ENCODE measurements at places on chromosomes 12 and 14.

DNA sequence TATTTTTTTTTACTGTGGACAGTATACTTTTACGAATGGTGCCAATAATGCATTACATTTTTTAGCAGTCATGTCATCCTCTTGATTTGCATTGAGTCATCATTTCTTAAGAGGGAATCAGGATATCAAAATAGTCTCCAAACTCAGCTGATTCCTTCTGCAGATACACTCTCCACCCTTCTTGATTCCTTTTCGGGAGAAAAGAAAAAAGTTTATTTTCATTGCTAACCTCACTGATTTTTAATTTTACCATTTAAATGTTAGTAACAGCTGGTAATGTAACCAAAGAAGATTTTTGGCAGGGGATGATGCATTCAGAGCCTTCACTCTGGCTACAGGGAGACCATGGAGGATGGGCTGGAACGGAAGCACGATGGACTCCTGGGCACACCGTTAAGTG lies 47.5 kb downstream of the MRPL42 start:
- no peak for DNase-seq

GRCh38 chr12:101238306-101238705 lies 28.3 kb upstream of the SLC5A8 start:
- no peak for DNase-seq

DNA sequence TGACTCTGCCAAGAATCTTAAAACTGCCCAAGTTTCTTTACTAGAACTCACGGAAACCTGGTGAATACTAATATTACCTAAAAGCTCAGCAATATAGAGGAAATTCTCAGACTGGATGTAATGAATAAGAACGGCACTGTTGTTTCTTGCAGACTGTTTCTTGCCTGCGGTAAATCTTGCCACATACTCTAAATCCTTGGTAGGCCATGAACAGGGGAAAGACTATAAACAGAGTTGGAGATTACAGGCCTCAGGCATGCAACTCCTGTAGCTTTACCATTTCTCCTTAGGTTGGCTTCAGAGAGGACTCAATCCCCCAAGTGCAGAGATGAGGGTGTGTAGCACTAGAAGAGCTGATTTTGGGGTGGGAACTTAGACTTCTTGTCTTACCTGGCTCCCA lies 1.1 kb downstream of the ALDH6A1 start:
- no peak for DNase-seq

DNA sequence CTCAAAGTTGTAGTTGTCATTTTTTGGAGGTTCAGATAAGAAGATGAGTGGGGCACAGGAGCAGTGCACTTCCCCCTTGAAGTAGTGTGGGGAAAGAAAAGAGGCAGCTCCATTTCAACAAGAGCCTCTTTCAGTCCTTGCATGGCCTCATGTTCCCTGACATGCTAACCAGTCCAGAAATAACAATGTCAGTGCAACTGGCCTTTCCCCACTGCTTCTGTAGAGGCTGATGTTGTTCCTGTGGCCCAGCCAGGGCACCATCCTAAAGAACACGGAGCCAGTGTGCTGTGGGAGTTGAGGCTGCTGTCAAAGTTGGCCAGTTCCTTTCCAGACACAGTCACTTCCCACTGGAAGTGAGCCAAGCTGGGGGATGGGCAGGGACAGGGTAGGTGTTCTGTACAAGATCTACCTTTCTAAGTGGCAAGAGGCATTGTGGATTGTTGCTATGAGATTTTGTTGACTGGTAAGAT lies 77.7 kb upstream of the SLC38A2 start:
- no peak for DNase-seq

GRCh38 chr12:57535764-57536596 lies 11.0 kb downstream of the DCTN2 start:
- DNase-seq = no peak

- DNase-seq = no peak
Measured at GRCh38 chr12:106971065-106971464, 15.4 kb downstream of the TMEM263 start.

DNA sequence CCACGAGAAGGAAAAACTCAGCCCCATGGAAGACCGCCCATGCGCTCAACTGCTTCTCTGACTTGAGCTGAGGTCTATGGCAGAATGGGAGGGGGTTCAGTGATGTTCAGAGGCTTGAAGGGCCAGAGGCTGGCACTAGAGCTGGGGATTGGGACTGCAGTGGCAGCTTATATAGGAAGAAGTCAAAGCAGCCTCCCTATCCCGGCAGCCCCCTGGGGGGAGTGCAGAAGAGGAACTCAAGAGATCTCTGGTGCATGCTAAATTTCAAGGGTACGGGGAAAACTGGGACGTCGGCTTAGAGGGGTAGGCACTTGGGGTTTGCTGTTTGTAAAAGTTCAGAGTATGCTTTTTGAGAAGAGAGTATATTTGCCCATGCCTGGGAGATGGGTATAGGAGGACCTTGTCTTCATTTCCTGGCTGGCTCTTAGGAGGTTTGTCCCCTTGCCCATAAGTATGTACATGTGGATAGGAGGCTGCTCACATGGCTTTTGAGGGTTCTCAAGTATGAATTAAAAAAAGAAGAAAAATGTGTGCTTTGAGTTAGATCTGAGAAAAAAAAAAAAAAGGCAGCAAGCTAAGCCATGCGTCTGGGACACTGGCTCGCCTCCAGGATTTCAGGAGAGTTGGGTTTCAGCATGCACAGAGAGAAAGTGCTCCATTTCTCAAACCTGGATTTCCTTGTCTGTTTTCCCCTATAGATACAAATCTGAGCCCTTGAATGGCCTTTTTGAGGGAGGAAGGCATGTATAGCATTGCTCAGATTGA lies 3.2 kb upstream of the MEG3 start:
- no peak for DNase-seq

- DNase-seq = peak; percentile 20
Measured at GRCh38 chr12:76272287-76272686, 75.9 kb downstream of the BBS10 start.

DNA sequence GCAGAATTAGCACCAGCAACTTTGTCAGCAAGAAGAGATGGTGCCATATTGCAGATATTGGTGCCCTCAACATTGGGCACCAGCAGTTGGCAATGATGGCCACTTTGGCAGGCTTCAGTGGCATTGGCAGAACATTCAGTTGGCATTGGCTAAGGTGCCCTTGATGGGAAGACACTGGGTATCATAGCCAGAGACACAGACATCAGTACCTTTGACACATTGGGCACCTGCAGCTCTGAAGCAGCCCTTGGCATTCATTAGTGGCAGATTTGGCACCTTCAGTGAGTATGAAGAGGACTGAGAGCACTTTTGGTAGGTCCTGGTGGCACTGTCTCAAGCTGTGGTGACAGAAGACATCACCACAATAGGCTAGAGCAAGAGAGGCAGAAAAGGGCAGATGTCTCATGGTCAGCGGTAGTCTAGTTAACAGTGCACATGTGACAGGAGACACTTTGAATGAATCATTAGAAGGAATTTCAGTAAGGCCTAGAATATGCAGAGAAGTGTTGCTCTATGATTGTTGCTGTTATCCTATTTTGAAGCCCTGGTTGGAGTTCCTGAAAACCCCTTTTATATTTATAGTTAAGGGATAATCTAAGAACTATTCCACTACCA lies 422.2 kb downstream of the APAF1 start:
- DNase-seq = no peak

DNA sequence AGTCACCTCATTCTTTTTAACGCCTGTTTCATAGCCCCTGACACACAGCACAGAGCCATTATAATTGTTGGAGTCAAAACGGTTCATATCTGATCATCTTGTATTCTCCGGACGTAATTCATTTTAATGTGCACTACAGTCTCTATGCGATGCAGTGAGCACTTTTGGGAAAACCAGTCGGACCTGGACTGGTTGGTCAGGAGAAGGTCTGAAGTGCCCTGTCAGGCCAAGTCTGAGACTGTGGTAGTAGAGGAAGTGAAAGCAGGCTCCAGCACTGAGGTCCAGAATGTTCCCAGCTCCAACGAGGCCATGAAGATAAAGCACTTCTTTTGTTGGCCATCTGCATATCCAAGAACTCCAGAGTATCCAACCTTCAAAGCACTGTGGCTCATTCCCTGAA lies 117.1 kb upstream of the NCOR2 start:
- no peak for DNase-seq

DNA sequence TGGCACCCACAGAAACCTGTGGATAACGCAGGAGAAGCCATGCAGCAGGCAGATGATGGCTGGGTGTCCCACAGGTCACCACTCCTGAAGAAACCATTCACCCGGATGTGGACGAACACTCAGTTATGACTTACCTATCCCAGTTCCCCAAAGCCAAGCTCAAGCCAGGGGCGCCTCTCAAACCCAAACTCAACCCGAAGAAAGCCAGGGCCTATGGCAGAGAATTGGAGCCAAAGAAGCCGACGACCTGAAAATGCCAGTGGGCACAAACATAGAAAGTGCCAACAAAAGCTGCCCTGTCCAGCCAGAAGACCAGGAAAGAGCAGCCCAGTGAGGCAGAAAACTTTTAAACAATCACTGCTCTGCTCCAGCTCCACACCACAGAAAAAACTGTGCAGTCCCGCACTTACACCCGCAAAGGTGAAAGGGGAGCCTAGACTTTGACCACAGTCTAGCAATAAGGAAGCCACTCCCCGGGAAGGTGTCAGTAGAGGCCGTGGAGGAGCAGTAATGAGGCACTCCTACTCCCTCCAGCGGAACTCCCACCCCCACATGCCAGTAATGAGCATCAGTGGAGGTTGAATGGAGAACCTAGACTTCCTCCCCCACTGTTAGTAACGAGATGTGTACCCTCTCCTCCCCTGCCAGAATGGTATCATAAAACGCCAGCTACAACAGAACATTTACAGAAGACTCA lies 6.0 kb upstream of the ACVRL1 start:
- no peak for DNase-seq

GRCh38 chr12:131640525-131640924 lies 70.4 kb upstream of the SFSWAP start:
- no peak for DNase-seq

DNA sequence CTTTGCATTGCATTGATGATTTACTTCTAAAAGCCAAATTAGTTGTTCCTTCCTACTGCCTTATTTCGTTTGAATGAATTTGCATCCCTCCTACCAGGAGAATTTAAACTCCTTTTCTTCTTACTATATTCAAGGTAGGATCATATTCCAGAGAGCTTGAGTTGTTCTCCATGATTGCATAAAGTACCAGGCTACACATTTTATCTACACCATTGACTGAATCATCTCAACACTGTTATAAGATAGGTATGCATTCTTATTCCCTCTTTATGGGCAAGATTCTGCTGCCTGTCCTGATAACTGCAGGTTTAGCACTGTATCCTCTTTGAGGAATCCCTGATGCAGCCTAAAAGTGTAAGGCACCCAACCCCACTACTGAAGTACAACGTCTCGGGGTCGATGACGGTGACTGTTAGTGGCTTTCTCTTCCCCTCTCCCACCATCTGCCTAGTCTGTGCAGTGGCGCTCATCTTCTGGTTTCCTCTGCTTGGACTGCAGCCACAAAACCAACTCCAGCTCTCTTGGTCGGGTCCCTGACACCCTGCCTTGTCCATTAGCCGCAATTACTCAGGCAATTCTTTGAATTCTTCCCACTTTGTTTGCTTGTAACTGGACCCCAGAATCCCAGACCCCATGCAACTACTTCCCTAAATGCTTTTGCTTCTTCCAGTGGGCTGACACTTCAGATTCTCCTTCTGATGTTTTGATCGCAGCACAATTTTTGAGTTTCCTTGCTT lies 44.4 kb upstream of the STXBP6 start:
- DNase-seq = no peak

- DNase-seq = no peak
Measured at GRCh38 chr12:127655691-127656090, 611.3 kb upstream of the TMEM132C start.

DNA sequence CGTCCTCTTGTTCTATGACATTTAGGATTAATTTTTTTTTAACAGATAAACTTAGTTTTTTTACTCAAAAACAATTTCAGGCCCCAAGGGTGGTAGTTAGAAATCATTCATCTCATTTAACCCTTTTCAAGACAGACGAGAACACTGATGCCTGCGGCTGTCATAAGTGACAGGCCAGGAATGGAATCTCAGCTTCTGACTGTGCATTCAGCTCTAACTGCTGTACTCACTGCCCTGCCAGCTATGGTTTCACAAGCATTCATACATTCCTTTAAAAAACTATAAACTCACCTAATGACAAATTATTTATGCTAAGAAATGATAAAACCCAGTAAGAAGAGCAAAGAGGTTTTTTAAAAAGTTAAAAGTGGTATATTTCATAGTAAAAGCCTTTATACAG lies 8.8 kb downstream of the DENND5B start:
- no peak for DNase-seq

- DNase-seq = no peak
Measured at GRCh38 chr14:69797573-69798338, 715 bp upstream of the SLC10A1 start.

DNA sequence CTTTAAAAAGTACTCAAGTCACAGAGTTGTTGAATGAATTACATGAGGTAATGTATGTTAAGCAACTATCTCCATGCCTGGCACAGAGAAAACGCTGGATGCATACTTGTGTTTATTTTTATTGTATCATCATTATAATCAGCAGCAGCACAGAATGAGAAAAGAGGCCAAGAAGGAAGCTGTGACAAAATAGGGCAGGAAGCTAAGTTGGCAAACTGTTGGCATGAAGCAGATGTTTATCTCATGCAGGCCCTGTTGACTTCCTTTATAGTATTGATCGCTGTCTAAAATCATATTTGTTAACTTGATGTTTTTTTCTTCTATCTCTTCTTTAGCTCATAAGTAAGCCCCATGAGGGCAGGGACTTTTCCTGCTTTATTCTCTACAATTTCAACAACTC lies 466.6 kb downstream of the TRHDE start:
- no peak for DNase-seq
